Peyer's patch (tissue), 4 donors: ENCODE measurements at places on chromosomes 5 and 9.

- peak; percentile 34 for DNase-seq
These were observed 1.5 kb upstream of the SLC6A3 start for GRCh38 chr5:1446602-1447343.

DNA sequence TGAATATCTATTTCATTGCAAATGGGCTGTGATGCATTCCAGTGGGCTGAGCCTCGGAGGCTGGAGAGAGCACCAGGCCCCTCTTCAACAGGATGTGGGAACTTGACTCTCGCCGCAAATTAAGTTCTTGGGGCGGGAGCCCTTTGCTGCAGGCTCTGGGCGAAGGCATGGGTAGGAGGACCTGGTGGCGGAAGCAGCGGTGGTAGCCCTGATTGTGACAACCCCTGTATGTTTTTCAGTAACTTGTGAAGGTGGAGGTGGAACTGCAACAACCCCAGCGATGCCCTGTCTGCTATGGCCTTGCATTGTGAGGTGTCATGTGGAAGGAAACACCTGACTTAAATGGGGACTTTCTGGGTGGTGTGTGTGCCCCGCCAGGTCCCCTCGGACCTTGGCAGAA is 9.4 kb downstream of the FYB1 start:
- DNase-seq = peak; percentile 73

- no peak for DNase-seq
These were observed 6.5 kb upstream of the TLE4 start for GRCh38 chr9:79565245-79565644.

DNA sequence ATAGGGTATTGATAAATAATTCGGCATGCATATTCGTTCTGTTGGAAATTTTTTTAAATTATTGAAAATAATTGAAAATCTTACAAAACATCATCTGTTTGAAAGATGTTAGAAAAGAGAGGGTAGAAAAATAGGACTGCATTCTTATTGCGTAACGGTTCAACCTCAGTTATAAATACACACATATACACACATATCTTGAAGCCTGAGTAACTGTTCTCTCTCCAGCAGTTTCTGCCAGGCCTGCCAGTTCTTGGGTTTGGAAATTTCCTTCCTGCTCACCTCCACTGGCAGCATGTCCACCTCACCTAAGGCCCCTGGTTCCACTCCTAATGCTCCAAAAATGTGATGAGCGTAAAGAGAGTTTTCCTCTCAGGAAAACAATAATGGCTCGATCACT is 9.1 kb downstream of the SPATA31E1 start:
- no peak for DNase-seq

DNA sequence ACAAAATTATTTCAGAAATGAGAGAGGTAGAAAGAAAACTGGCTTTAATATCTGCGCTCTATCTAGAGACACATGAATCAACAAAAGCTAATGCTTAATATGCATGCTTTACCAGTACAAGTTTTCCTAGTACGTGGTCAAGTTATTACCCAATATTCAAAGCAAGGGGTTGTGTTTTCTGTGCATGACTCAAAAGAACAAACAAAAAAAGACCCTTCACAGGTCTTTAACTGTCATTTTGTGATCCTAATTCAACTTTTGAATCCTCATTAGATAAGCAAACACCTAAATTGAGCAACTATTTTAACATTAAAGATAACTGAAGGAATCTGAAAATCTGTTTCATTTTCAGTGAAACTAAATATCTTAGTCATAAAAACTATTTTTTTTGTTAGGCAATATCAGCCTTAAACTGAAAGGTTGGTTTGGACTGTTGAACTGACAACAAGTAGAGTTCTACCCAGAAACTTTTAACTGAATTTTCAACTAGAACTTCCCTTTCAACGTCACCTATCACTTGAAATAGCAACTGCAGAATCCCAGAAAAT is 12.5 kb downstream of the ST8SIA4 start:
- no peak for DNase-seq

GRCh38 chr9:122320413-122320881 is 50.4 kb upstream of the PTGS1 start:
- no peak for DNase-seq
